Muscle of leg (tissue), 16 donors: ENCODE measurements at places on chromosomes 4 and X. TPM values are rescaled to one million over a fixed set of nuclear protein-coding genes. Genes with fewer than 3 reads are reported as not detected.

The SLC38A5 gene
- 4.2 TPM for total RNA-seq

The PRRG1 gene
- 12.1 TPM for total RNA-seq

The MTTP gene
- 0.40 TPM for total RNA-seq

The RASSF6 gene
- total RNA-seq: 0.04 TPM

The SLC2A9 gene
- 2.4 TPM for total RNA-seq

The GIMD1 gene
- not detected for total RNA-seq

The USP17L30 gene
- not detected for total RNA-seq

The MAGEE2 gene
- total RNA-seq: 0.27 TPM

The ZNF157 gene
- 0.35 TPM for total RNA-seq

The SPANXA2 gene
- not detected for total RNA-seq

The NEXMIF gene
- 1.5 TPM for total RNA-seq
